ENCODE measurements at places on chromosomes 7 and 10. TPM values are rescaled to one million over a fixed set of nuclear protein-coding genes. Genes with fewer than 3 reads are reported as not detected.

DNA sequence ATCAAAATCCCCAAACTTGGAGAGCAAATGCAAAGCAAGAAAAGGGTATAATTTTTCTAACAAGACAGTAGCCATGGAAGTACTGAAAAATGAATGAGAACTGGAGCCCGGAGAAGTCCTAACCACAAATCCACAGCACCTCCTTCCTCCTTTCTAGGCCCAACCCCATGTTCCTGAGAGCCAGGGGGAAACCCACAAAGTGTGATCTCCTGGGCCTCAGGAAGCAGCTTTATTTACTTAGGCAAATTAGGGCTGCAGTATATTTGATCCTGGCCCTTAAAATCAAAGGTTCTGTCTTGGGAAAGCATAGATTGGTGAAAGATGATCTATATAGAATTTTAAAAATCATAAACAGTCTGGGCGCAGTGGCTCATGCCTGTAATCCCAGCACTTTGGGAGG is 103.0 kb downstream of the DOCK4 start:
- DNase-seq: no peak

DNA sequence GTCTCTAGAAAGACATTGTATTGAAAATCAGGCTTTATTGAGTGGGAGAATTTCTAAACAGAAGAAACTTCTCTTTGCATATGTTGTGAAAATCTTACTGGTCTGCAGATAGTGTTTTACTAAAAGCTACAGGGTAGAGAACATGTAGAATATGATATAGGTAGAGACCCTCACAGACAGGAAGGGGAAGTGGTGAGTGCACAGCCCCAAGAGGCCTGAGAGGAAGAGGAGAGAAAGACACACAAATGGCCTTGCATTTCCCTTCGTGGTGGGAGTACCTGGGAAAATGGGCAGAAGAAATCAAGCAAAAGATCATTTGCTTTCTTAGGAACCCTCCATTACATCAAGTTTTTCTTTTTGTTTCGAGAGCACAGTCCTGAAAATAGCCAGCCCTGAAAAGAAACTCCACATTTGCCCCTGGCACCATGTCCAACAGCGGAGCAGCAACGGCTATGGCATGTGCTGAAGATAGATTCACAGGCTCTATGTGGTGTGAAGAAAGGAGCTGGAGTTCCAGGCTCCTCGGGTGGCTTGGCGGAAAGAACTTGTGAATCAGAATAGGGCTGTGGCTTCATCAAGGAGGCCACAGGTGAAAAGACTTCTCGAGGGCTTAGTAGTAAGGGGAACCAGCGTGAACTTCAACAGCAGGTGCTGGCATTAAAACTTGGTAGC is 143.5 kb downstream of the CALCR start:
- no peak for DNase-seq

- DNase-seq: no peak
Measured at GRCh38 chr10:30999070-30999712, 32.5 kb downstream of the ZNF438 start.

Gene VIM
- 4,661 TPM for total RNA-seq

DNA sequence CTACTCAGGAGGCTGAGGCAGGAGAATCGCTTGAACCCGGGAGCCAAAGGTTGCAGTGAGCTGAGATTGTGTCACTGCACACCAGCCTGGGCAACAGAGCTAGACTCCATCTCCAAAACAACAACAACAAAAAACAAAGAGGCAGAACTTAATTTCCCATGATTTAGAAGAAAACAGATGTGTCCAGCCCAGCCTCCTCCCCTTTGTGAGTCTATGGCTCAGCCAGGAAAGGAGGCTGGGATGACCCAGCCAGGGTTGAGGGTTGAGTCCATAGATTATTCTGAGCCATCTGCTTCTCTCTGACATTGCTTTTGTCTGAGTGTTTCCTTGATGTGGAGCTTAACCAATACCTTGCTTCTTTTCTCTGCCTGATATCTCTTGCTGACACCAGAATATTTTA is 994.1 kb downstream of the TYW1 start:
- no peak for DNase-seq

Gene SLC16A12
- total RNA-seq: 4.3 TPM

GRCh38 chr7:120950539-120951308 is at the start of gene ING3:
TSS of gene ING3 (plus strand) at chr7:120950777. CDS start at chr7:120950897, 120 bp downstream.
- peak; percentile 95 for DNase-seq

DNA sequence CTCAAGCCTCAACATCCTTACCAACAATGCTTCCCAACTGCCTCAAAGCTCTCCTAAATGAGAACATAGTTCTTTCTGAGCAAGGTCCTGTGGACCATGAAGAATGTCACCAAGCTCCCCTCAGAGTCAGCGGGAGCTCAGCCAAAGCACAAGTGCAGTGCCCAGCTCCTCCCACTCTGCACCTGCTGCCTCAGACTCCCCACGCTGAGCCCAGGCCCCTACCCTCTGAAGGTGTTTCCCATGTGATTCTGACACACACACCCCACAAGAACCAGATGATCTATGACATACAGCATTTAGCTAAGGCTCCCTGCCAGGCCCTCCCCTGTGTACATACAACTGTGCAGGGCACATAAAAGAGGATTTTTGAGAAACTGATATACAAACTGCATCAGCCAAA is 19.2 kb downstream of the ERCC6 start:
- no peak for DNase-seq

Gene CDK1
- 0.91 TPM for total RNA-seq

DNA sequence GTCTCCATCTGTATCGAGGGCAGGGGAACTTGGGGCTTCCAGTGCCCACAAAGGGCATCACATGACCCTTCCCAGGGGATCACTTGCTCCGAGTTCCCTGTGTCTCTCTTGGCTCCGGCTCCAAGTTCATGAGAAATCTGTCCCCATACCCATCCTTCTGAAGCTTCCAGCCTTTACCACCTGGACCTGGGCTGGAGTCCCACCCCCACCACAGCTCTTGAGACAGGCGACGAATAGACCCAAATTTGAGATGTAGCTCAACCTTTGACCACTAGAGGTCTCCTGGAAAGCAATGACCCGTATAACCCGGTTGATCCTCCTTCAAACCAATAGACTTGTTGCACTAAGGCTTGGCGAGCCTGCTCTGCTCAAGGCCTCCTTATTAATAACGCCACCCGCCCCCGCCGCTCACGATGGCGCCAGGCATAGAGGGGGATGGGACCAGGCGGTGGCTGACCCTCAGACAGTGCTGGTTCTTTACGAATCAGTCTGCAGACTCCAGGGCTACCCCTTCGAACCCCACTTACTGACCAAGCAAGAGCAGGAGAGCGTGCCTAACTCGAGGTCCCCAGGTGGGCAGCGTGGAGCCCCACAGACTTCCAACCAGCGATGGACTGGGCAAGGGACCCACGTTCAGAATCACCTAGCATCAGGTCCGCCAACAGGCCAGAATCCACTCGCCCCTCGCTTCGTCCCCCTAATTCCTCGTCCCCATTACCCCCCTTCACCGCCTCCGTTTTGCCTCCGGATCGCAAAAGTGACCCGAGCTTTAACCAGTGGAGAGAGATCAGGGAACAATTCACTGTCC is 4.4 kb upstream of the ARID5B start:
- peak; percentile 20 for DNase-seq

Gene PRPS1L1
- not detected for total RNA-seq

Gene FRMPD2
- total RNA-seq: 0.15 TPM

DNA sequence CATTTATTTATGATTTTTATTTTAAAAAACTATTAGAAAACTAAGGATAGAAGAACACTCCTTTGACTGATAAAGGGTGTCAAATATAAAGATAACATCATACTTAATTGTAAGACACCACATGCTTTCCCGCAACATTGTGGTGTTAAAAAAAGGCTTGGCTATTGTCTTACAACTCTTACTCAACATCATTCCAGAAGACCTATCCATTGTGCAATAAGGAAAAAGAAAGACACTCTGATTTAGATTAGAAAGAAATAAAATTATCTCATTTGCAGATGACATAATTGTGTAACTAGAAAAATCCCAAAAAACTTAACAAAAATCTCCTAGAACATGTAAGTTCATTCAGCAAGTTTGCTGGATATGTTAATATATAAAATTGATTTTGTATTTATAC is 296.7 kb upstream of the GNAI1 start:
- DNase-seq: no peak

GRCh38 chr10:27724287-27724686 is 21.3 kb downstream of the MKX start:
- DNase-seq: no peak

Gene IFIT1
- total RNA-seq: 11.3 TPM

DNA sequence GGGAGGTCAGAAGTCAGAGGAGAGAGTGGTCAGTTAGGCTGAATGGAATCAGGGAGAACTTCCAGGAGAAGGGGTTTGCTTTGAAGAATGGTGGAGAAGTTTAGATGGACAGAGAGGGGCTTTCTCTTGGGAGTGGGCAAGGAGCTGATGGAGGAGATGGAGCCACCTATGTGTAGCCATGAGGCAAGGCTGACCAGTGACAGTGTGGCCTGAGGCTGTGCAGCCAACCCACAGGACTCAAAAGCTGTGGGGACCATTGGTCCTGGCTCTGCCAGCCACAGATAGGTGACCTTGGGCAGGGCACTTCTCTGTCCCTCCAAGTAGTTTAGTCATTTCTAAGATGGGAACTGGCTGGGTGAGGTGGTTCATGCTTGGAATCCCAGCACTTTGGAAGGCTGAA is 18.7 kb downstream of the NEURL1 start:
- no peak for DNase-seq

Gene DDC
- 1.9 TPM for total RNA-seq

- no peak for DNase-seq
Measured at GRCh38 chr10:43853369-43853768, 204.7 kb upstream of the ZNF32 start.

- DNase-seq: no peak
Measured at GRCh38 chr7:73723813-73724212, 4.3 kb upstream of the STX1A start.

DNA sequence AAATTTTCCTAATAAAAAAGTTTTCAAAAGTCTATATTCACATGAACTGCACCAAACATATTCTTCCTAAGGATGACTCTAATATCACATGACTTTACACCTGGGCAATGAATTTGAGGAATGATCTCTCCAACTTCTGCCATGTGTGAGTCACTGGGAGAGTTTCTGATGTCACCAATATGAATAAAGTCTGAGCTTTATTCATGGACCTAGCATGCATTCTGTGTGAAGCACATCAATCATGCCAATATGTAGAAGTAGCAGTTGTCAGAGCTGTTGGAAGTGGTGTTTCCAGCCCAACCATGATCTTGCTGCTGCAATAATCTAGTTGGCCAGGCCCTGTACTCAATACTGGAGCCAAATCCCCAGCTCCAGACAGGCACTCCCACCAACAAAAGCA is 91.7 kb upstream of the IFRD1 start:
- no peak for DNase-seq

- no peak for DNase-seq
Measured at GRCh38 chr10:5447056-5447455, 34.7 kb downstream of the NET1 start.

DNA sequence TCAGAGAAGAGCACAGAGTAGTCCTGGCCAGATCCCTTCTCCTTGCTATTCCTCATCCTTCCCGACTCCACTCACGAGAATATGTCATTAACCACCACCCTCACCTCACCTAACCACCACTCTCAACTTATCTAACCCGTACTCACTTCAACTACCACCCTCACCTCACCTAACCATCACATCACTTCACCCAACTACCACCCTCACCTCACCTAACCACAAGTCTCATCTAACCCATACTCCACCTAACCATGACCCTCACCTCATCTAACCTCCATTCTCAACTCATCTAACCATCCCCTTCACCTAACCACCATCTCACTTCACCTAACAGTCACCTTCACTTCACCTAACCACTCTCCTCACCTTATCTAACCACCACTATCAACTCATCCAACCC is 85.0 kb downstream of the VIPR2 start:
- DNase-seq: no peak

- DNase-seq: no peak
Measured at GRCh38 chr10:55820071-55820470, 541.0 kb downstream of the ZWINT start.

Gene RBP4
- 2.3 TPM for total RNA-seq

Gene MARVELD1
- total RNA-seq: 58.5 TPM

- DNase-seq: no peak
Measured at GRCh38 chr7:154856733-154857132, 146.2 kb downstream of the PAXIP1 start.

DNA sequence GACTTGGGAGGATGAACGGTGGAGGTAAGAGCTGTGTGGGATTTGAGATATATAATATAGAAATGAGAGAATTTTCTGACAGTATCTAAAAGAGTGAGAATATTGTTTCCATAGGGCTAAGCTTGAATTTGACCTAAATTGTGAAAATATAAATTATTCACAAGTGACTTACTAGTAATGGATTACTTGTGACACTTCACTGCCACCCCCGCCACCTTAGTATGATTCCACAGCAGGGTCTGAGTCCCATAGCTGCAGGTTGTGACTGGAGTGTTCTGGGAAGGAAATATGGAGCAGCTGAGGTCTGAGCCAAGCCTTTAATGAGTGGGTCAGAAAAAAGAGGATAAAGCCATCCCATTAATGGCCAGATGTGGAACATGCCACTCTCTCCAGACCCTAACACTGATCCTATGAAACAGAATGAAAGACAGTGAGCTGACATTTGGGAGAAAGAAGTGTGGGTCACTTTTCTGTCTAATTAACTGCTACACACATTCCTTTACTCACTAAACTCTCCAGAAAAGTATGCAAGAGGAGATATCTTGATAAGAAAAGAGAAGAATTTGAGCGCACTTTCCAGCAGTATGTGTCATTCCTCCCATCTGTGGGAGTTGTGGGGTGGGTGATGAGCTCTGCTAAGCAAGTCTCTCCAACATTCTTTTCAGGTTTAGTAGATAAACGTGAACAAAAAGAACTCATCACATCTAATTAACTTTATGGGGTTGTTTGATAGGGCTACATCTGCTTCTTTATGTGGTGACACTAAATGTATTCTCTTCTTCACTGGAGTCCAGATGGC is 1193.4 kb downstream of the SORCS3 start:
- DNase-seq: no peak

GRCh38 chr7:39186131-39186530 is 208.4 kb downstream of the POU6F2 start:
- DNase-seq: no peak

GRCh38 chr10:11529276-11529903 is 82.1 kb downstream of the USP6NL start:
- DNase-seq: no peak

Gene ANKRD30A
- total RNA-seq: not detected

DNA sequence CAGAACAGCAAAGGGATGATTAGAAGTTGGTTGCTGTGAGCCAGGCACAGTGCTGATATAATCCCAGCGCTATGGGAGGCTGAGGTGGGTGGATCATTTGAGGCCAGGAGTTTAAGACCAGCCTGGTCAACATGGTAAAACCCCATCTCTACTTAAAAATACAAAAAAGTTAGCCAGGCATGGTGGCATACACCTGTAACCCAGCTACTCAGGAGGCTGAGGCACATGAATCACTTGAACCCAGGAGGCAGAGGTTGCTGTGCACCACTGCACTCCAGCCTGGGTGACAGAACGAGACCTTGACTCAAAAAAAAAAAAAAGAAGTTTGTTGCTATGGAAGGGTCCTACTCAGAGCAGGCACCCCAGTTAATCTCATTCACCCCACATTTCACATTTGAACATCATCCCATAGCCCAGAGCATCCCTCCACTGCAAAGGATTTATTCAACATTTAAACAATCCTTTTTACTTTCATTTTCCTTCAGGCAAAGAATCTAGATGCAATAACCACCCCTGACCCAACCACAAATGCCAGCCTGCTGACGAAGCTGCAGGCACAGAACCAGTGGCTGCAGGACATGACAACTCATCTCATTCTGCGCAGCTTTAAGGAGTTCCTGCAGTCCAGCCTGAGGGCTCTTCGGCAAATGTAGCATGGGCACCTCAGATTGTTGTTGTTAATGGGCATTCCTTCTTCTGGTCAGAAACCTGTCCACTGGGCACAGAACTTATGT is 4.1 kb downstream of the IL6 start:
- no peak for DNase-seq

GRCh38 chr10:104218751-104219150 is 13.4 kb downstream of the CFAP43 start:
- no peak for DNase-seq
